ENCODE measurements at places on chromosomes 4 and X. TPM values are rescaled to one million over a fixed set of nuclear protein-coding genes. Genes with fewer than 3 reads are reported as not detected.

The IGFBP7 gene
- 1,703 TPM for total RNA-seq

The WDR19 gene
- 42.5 TPM for total RNA-seq

- DNase-seq = no peak
Measured at GRCh38 chrX:153902385-153902784, 2.1 kb upstream of the AVPR2 start.

- no peak for DNase-seq
Measured at GRCh38 chrX:54427837-54428424, 12.3 kb upstream of the TSR2 start.

DNA sequence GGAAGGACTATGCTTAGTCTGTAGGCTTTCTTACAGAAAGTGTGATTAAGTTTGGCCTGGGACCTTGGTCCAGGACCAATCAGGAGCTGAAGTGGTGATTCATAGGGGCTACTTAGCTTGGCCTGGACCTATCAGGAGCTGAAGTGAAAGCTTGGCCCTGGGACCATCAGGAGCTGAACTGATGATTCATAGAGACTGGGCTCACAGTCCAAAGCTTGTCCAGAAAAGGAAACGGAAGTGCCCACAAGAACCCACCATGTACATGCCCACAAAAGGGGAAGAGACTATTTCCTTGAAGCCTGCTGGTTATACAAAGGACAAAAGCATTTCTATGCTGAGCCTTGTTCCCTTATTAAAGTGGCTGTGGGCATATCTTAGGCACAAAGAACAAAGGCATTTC is 12.6 kb downstream of the TENT5D start:
- DNase-seq = no peak
